CD4-positive, alpha-beta T cell treated with Interferon alpha-2 for 1 hour (primary cell): ENCODE measurements at places on chromosomes 16 and 17.

DNA sequence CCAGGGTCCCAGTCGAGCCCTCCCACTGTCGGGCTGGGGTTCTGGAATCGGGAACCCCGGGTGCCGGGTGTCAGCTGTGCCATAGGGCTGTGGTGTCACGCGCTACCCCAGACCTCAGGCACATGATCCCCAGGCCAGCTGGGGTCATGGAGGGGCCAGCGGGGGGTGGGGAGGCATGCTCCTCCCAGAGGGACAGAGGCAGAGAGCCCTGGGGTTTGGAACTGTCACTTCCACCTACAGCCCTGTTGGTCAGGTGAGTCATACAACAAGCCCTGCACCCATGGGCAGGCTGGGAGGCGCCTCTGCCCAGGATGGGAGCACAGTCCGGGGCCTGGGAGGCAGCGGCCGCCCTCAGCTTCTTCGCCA lies 63.0 kb downstream of the BAIAP2 start:
- DNase-seq: no peak

GRCh38 chr16:50670476-50670875 lies 10.6 kb downstream of the SNX20 start:
- no peak for DNase-seq

GRCh38 chr17:71713846-71714245 lies 407.0 kb upstream of the SOX9 start:
- no peak for DNase-seq

DNA sequence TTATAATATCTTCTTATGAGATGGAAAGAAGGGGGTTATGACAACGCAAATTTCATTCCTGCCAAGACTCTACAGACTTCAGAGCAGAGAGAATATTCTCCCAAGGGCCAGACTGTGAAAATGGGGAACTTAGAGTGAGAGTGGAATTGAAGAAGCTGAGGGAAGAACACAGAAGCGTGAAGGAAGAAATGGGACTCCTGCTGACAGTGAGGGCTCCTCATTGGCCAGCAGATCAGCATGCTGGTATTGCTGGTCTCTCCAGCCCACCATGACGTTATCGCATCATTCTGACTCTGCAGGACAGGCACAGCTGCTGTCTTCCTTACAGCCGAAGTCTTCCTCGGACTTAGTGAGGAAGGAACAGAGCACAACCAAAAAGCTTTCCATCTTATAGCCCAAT lies 24.3 kb downstream of the CCL4 start:
- DNase-seq: no peak

- DNase-seq: no peak
Observed at GRCh38 chr16:83420206-83420760, 387.5 kb upstream of the HSBP1 start.

DNA sequence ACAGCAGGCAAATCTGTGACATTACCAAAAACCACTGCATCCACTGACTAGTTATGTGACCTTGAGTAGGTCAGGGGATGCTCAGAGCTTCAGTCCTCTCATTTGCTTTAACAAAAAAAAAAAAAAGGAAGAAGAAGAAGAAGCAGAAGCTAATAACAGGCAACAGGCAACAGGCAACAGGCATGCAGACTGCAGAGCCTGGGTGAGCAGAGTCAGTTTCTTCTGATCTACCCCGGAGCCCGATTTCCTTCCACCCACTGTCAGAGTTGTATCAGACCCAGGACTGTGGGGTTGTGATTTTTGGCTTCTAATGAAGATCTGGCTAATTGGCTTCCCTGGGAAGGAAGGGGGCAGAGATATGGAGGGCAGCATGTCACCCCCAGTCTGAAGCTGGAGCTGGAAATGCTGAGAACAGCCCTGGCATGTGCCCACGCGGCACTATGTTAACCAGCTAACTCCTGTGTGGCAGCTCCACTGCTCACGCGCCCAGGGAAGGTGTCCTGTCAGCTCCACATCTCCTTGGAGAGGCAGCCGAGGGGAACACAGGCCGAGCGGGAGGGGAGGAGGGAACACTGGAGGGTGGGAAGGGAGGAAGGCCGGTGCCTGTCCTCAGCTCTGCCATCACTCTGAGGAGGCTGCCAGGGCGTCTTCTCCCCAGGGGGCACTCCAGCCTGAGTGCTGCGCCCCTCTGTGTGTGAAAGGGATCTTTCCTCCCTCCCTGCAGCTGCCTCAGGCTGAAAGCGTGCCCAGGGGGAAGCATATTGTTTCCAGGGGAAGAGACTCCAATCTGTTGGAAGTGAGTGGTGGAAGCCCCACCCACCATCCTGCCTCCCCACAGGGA lies 17.6 kb downstream of the SRCIN1 start:
- DNase-seq: no peak

GRCh38 chr17:10327640-10328039 lies 45.2 kb downstream of the MYH13 start:
- peak; percentile 52 for DNase-seq

- DNase-seq: no peak
Observed at GRCh38 chr16:51592535-51593300, 441.6 kb upstream of the SALL1 start.

DNA sequence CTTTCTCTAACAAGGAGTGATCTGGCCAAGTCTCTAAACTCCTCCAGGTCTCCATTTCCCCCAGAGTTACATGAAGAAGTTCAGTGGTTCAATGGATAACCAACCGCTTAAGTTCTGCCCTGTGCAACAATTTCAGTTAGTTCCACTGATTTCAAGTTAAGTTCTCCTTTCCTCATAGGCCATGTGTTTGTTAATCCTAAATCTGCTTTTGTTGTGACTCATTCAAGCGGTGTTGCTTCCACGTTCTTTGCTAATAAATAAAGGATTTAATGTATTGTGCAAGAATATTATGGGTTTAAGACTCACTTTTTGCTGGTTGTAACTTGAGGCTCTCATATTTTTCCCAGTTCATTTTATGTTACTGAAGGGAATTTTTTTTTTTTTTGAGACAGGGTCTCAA lies 36.3 kb downstream of the GNA13 start:
- DNase-seq: no peak

- DNase-seq: no peak
Observed at GRCh38 chr16:4606354-4606753, 8.3 kb downstream of the UBALD1 start.

GRCh38 chr16:79369796-79370195 lies 230.7 kb downstream of the MAF start:
- no peak for DNase-seq

GRCh38 chr16:75648265-75649076 lies 898 bp downstream of the TERF2IP start:
- DNase-seq: peak; percentile 88

GRCh38 chr17:78528541-78528940 lies 48.7 kb downstream of the DNAH17 start:
- DNase-seq: no peak

DNA sequence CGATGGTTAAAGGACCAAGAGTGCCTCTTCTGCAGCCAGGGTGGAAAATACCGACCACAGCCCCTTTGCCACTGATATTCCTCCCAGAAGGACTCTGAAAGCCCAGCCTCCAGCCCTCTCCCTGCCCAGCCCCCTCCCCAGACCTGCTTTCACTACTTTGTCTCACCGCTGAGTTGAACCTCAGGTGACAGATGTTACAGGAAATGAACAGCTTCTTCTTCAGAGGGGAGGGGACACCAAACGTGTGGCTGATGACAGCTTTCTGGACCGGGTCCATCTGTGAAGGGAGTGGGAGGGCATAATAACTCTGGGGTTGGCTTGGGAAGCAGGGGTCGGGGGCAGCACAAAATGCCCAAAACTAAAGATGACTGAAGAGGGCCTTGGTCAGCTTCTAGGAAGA lies 14.2 kb downstream of the NKIRAS2 start:
- no peak for DNase-seq

GRCh38 chr16:70720425-70721201 lies 34.8 kb upstream of the MTSS2 start:
- no peak for DNase-seq

- no peak for DNase-seq
Observed at GRCh38 chr16:89525146-89525913, 17.1 kb downstream of the SPG7 start.

DNA sequence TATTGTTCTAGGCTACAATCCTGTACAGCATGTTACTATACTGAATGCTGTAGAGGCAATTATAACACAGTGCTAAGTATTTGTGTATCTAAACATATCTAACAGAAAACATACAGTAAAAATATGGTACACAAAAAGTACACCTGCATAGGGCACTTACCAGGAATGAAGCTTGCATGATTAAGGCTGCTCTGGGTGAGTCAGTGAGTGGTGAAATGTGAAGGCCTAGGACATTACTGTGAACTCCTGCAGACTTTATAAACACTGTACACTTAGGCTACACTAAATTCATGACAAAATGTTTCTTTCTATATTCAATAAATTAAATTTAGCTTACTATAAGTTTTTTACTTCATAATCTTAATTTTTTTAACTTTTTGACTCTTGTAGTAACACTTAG lies 37.1 kb downstream of the AMFR start:
- no peak for DNase-seq

GRCh38 chr17:81655378-81656117 lies 794 bp downstream of the PDE6G start:
- DNase-seq: no peak

GRCh38 chr17:48570325-48571023 lies 7.7 kb downstream of the HOXB4 start:
- DNase-seq: no peak

GRCh38 chr16:53482123-53482522 lies 20.9 kb downstream of the AKTIP start:
- peak; percentile 18 for DNase-seq

GRCh38 chr17:74872313-74873036 lies at the start of gene FDXR:
FDXR (minus strand) TSS chr17:74872994; CDS start chr17:74872944, 50 bp downstream.
- no peak for DNase-seq

GRCh38 chr17:10875984-10876555 lies 38.2 kb upstream of the PIRT start:
- DNase-seq: no peak
